WTC11 (cell line): ENCODE measurements at places on chromosomes 5 and 9.

- H3K4me1 ChIP-seq, result no peaks in the 10 kb centered on the region
- no peak for DNase-seq
- no peaks in the 10 kb centered on the region for H3K36me3 ChIP-seq
- no peak overlapping the region for H3K27ac ChIP-seq
Observed at GRCh38 chr9:15837079-15837679, 284.3 kb downstream of the CCDC171 start.

DNA sequence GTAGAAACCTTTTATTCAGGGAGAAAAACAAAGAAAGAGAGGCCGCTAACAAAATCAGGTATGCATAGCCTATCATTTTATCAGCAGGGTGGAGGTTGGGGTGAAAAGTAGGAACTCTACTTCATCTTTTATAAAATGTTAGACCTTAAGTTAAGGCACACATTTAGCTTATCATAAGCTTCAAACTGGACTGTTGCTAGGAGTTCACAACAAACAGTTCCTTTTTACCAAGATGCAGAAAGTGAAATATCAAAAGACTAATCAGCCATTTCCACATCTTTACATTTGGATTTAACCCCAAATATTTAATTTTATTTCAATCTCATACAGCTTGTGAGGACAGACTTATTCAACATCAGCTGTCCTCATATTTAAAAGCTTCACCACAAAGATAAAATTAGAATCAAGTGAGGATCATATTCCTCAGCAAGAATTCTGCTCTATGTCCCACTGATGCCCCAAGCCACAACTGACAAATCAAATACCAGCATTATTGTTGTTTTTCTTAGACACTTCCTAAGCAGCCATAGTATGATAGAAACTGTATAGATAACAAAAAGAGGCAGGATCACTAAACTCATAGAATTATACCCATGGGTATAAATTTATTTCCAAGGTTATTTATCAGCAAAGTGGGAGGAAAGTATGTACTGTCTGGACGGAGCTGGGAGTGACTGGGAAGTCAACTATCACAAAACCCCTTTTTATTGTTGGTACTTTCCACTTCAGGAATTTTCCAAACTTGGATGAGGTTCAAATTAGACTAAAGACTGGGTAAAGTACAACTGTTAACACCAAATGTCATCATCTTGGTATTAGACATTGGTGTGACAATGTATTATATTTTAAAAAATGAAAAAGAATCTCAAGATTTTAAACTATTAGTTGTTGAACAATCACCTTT is 29.9 kb upstream of the MYOT start:
- H3K36me3 ChIP-seq, result no peaks in the 10 kb centered on the region
- H3K4me3 ChIP-seq, result no peak overlapping the region
- H3K4me1 ChIP-seq, result peaks cover 23% of the 10 kb centered on the region
- H3K27ac ChIP-seq, result no peak overlapping the region
- DNase-seq, result no peak
- no peaks in the 10 kb centered on the region for H3K27me3 ChIP-seq

DNA sequence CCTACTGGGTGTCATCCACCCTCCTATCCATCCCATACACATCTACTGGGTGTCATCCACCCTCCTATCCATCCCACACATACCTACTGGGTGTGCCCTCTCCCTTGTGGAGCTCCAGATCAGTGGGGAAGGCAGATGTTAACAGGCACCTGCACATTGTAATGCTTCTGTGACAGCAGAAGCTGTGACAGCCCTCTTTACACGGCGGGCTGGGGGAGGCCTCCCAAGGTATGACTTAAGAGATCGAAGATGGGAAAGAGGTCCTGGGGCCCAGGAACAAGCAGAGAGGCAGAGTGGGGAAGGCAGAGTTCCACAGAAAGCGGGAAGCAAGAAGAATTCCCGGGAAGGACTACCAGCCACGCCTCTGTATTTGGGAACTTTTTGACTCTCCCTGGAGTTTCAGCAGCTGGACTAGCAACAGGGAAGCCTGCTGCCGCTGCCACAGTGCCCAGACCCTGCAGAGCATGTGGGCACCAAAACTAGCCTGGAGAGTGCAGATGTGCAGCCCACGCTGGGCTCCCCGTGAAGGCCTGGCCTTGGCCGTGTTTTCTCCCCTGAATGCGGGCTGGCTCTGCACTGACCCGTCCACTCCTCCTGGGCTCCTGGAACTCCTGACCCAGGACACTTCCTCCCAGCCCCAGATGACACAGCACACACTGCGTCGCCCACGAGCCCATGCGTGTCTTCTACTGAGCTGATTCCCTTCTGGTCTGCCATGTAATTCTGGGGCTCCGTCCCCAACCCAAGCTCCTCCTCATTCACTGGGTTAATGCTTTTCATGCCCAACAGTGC is 9.3 kb downstream of the TOR1A start:
- DNase-seq, result no peak
- peak overlapping the region; percentile 74; the same call in 1 of the 2 replicates for H3K27ac ChIP-seq
- peaks cover 66% of the 10 kb centered on the region for H3K36me3 ChIP-seq

DNA sequence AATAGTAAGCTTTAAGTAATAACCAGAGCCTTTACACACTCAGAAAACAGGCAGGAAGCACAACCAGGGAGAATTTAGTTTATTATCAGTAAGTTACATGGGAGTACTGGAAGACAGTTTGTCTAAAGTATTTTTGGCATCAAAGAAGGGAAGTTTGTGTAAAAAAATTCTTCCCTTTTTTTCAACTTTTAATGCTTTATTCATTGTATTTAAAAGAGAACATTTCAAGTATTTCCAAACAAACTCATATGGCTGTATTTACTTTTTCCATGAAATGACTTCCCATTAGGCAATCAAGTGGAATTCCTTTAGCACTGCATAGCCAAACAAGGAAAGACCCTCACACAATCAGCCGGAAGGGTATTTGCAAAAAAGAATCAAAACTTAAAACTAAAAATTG is 26.7 kb downstream of the RNF145 start:
- H3K4me1 ChIP-seq, result peaks cover 4% of the 10 kb centered on the region; the same call in 1 of the 2 replicates
- DNase-seq, result no peak
- H3K27ac ChIP-seq, result no peak overlapping the region
- peaks cover 5% of the 10 kb centered on the region; the same call in 1 of the 2 replicates for H3K36me3 ChIP-seq

DNA sequence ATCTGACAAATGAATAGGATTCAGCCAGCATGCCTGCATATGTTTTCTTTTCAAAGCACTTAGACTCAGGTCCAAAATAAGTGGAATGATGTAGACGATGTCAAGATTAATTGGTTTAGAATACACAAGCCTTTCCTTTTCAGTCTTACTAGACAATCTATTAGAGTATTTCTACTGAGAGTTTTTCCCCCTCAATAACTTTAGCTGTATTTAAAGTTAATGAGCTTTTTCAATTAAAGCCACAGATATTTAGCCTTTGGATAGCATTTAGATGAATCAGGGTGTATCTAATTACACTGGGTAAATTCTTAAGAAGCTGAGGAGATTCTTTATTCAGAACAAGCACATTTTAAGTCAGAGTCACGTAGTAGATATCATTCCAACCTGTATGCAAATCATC is 198.7 kb upstream of the MPDZ start:
- H3K36me3 ChIP-seq, result peaks cover 30% of the 10 kb centered on the region
- H3K4me3 ChIP-seq, result no peak overlapping the region
- no peak for DNase-seq
- no peak overlapping the region for H3K27ac ChIP-seq
- no peaks in the 10 kb centered on the region; the same call in 1 of the 2 replicates for H3K27me3 ChIP-seq

- peaks cover 3% of the 10 kb centered on the region; the same call in 1 of the 2 replicates for H3K36me3 ChIP-seq
- H3K27ac ChIP-seq, result peak overlapping the region; percentile 23; the same call in 1 of the 2 replicates
Observed at GRCh38 chr5:98911280-98912040, 17.3 kb downstream of the CHD1 start.

DNA sequence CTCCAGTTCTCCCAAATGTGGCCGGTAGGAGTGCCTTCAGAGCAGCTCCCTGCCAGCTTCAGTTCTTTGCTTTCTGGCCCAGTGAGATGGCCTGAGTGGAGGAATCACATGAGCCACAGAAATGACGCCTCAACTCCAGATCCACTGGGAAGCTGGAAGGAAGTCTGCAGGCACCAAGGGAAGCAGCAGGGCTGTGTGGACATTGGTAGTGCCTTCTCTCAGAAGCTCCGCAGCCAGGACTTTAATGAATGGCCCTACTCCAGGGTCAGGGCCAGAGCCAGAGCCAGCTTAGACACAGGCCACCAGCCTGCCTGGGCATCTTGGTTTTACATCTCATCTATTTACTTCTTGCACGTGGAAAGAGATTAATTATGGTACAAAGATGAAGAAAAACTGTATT is 12.0 kb upstream of the PSMB7 start:
- H3K27me3 ChIP-seq, result peaks cover 9% of the 10 kb centered on the region
- H3K4me1 ChIP-seq, result no peaks in the 10 kb centered on the region
- no peak overlapping the region for H3K27ac ChIP-seq
- no peaks in the 10 kb centered on the region for H3K36me3 ChIP-seq
- DNase-seq, result no peak

DNA sequence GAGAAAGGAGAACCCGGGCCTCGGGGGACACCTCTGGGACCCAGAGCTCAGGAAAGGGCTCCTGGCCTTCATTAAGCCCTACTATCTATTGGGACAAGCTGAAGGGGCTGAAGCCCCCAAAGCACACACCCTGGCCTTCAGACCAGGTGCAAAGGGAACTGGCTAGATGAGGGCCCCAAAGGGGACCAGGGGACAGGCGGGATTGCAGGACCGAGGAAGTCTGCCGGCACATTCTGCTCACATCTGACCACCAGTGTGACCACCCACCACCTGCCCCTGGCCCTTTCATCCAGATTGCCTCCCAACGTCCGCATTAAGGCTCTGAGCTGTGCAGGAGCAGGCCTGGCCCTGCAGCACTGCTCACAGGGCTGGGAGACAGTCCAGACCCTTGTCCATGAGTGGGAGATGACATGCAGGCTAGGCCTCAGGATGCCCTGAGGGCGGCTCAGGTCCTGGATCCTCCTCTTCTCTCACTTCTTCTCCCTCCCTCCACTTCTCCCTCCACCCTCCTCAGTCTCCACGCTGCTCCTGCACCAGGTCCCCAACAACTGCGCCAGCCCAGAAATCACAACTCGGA is 19.2 kb downstream of the PSD2 start:
- DNase-seq, result no peak
- H3K36me3 ChIP-seq, result no peaks in the 10 kb centered on the region
- H3K27me3 ChIP-seq, result no peaks in the 10 kb centered on the region; the same call in 1 of the 2 replicates
- no peak overlapping the region for H3K4me3 ChIP-seq
- peaks cover 4% of the 10 kb centered on the region; the same call in 1 of the 2 replicates for H3K4me1 ChIP-seq
- no peak overlapping the region for H3K27ac ChIP-seq

DNA sequence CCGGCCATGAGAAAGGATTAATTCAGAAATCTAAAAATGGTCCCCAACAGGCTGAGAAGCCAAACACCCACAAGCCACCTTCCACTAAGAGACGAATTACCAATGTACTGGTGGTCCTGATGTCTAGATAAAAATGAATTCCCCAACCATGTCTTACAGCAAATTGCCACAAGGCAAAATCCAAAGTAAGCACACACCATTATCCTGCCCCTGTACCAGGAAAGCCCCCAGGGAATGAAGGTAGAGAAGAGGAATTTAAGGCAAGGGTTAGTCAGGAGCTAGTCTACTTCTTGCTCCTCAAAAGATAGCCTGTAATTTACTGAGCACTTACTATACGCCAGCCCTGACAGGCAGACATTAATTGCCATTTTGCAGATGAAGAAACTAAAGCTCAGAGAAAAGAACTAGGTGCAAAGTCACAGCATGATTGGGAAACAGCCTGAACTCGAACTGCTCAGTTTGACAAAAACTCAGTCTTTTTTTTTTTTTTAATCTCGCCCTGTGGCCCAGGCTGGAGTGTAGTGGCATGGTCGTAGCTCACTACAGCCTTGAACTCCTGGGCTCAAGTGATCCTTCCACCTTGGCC is 64.3 kb downstream of the RAPGEF1 start:
- H3K27ac ChIP-seq, result peak overlapping the region; percentile 73; the same call in 1 of the 2 replicates
- no peaks in the 10 kb centered on the region for H3K27me3 ChIP-seq
- H3K4me3 ChIP-seq, result no peak overlapping the region
- H3K4me1 ChIP-seq, result peaks cover 88% of the 10 kb centered on the region
- peaks cover 7% of the 10 kb centered on the region for H3K36me3 ChIP-seq
- no peak for DNase-seq

GRCh38 chr9:75231167-75231566 is 142.9 kb downstream of the OSTF1 start:
- peaks cover 28% of the 10 kb centered on the region for H3K36me3 ChIP-seq
- no peak overlapping the region for H3K4me3 ChIP-seq
- H3K27me3 ChIP-seq, result no peaks in the 10 kb centered on the region
- DNase-seq, result no peak
